ENCODE measurements at places on chromosomes 2 and 18.

GRCh38 chr2:16256601-16257321 lies 316.4 kb downstream of the MYCN start:
- no peak for DNase-seq

GRCh38 chr2:15560140-15560987 lies 770 bp downstream of the NBAS start:
- DNase-seq, result peak; percentile 51

DNA sequence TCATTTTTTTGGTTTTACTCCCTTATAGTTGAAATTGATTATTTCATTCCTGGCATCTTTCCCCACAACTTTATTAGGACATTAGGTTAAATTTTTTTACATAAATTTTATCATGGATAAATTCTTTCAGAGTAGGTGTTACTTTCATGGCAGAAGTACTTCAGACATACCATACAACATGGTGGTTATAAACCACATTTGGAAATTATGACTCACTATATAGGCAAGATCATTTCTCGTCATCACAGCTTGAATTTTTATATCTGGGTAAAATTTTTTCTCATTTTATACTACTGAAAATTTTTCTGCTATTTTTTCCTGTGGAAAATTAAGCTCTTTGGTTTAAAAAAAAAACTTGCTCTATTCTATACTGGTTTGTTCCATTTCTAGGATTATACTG lies 111.9 kb upstream of the COL5A2 start:
- no peak for DNase-seq

DNA sequence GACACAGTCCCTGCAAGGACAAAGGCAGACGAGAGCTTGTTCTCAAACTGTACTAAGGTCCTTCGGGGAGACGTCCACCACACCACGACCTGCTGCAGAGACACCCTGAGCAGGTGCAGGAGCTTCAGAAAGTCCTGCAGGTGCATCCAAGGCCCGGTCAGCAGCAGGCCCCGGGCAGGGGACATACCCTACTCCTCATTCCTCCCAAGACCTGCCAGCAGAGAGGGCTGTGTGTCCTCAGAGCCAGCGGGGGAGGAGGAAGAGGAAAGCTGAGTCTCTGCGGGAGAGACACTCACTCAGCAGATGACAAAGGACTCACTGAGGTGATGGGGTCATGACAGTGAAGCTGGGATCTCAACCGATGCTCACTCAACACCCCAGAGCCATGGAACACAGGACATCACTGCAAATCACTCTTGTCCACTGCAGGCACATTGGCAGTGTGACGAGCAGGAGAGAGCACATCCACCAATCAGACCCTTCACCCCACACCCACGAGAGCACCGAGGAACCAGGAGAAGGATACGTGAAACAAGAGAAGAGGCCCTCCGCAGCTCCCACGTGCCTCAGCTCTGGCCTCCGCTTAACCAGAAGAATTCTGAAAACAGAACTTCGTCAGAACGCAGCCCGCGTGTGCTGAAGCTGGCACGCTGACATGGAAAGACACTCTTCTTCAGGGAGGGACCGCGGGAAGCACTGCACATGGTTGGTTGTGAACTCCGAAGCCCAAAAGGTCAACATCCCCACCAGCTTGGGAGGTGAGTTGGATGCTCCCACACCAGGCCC lies 9.3 kb downstream of the HDAC4 start:
- DNase-seq, result no peak

DNA sequence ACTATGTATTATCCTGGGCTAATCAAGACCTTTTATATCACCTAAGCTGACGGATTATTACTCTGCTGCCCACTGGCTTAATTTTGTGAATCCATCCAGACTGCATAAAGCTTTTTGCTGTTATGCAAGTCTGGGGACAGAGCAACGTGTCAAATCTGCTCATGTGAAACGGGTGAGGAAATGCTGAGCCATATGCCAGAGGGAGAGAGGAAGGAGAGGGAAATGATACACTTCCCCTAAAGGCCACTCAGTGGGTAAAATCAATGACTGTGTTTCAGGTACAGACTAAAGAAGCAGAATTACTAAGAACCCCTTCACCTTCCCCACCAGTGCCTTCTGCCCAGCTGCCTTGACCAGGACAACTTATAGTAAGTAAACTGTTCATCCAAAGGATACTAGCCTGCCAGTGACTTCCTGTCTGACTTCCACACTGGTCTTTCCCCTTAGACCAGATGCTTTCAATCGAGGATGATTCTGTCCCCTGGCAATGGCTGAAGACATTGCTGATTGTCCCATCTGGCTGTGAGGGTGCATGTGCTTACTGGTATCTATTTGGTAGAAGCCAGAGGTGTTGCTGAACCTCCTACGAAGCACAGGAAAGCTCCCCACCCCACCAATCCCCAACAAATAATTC lies 43.0 kb downstream of the STAT1 start:
- DNase-seq, result peak; percentile 71

DNA sequence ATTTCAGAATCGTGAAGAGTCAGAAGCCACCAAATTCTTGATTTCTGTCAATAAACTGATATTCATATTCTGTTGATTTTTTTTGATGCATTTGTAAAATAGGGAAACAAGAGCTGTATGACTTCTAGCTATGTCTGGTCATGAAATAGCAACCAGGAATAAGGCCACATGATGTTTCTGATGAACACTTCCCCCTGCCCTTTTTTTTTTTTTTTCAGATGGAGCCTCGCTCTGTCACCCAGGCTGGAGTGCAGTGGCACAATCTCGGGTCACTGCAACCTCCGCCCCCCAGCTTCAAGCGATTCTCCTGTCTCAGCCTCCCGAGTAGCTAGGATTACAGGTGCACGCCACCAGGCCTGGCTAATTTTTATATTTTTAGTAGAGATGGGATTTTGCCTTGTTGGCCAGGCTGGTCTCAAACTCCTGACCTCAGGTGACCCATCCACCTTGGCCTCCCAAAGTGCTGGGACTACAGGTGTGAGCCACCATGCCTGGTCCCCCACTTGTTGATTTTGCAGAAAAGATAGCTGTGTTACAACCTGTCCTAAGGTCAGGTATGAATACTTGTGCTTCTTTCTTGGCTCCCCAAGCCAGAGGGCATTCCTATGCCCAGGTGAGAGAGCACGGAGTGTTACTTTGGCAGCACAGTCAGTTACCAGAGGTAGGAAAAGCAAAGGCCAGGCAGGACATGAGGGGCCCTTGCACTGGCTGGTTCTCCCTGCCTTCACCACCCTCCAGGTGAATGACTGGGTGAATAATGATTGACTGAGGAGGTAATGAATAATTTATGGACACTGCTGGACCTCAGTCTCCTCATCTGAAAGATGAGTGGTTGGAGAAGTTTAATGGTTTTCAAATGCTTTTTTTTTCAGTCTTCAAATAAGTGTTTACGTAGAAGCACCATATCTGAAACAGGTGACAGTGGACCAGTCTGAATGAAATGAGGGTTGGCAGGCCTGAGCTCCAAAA lies 39.6 kb downstream of the PAX8 start:
- no peak for DNase-seq

- no peak for DNase-seq
These were observed 1757.3 kb upstream of the PIK3C3 start for GRCh38 chr18:40197711-40198110.

DNA sequence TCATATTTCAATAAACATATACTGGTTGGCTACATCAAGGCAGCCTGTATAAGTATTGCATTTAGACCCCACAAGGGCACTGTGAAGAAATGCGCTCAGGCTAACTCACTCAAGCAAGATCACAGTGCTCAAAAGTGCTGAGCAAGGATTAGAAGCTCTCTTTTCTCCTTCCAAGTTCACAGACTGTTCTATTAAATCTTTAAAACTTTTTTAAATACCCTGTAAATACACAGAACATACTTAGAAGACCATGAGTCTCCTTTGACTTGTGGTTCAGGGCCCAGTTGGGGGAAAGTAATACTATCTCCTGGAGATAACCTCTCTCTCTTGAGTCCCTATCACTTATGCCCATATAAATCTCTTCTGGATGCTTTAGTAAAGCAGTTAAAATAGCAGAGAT lies 152.9 kb downstream of the SP3 start:
- no peak for DNase-seq

GRCh38 chr18:77650799-77651385 lies 401.2 kb downstream of the GALR1 start:
- DNase-seq, result peak; percentile 57

GRCh38 chr2:219416938-219417337 lies 1.2 kb upstream of the DES start:
- no peak for DNase-seq

GRCh38 chr2:206766057-206766930 lies 888 bp downstream of the FASTKD2 start:
- peak; percentile 6 for DNase-seq

DNA sequence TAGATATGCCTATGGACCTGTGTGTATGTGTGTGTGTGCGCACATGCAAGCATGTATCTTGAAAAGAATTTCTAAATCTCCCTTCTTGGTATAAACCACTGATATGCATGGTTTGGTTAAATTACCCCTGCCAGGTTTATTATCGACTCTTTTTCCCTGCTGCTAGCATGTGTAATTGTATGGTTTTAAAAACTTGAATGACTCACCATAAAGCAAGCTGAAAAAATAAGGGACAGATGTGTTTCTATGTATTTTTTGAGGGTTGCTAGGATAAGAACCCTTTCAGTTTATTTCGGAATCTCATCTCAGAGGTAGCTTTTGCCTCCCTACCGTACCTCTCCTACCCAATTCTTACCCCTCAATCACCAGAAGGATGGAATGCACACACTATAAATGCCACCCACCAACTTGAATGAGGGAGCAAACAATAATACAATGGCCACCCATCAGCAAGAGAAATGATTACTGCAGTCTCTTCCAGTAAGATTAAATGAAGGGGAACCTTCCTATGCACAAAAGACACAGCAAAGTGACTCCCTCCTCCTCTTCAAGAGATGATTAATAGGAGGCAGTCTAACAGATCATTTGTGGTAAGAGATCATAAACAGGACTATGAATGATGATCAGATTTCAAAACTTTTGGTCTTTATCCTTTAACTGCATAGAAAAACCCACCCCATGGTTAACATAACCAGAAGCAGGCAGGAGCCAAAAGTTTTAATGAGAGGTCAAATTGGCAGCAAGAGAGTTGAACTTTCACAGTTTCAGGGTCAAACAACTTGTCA lies 357.2 kb downstream of the SATB2 start:
- DNase-seq, result no peak

- peak; percentile 28 for DNase-seq
These were observed 7.7 kb upstream of the ICOS start for GRCh38 chr2:203928849-203929248.

DNA sequence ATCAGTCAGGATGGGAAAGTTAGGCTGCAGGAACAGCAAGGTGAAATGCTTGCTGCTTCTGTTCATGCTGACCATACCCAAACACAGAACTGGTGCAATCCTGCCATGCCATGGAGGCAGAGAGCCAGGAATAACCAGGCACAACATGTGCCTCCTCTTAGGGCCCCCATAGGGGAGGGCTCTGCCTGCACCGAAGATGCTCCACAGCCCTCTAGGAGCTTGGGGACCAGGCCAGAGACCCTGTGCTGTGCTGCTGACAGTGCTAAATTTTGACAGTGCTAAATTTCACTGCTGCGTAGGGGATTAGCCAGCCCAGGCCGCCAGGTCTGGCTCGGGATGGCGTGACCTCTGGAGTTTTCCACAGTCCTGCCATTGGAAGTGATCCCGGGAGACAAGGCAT lies 173.3 kb downstream of the SH3RF3 start:
- DNase-seq, result no peak

- DNase-seq, result no peak
These were observed 8.2 kb upstream of the GPR17 start for GRCh38 chr2:127637725-127638252.

- no peak for DNase-seq
These were observed 31.9 kb upstream of the EFR3B start for GRCh38 chr2:25009954-25010353.

GRCh38 chr2:4416431-4416830 lies 713.1 kb downstream of the DCDC2C start:
- DNase-seq, result no peak

GRCh38 chr2:225040856-225041206 lies 1.4 kb downstream of the DOCK10 start:
- peak; percentile 22 for DNase-seq

GRCh38 chr18:55925772-55926171 lies 337.8 kb upstream of the TCF4 start:
- no peak for DNase-seq

- DNase-seq, result no peak
These were observed 17.6 kb downstream of the ACYP2 start for GRCh38 chr2:54133056-54133455.

- DNase-seq, result peak; percentile 45
These were observed 144.1 kb downstream of the PRPF40A start for GRCh38 chr2:152573168-152573567.

GRCh38 chr2:240624011-240624949 lies 1.0 kb upstream of the GPR35 start:
- no peak for DNase-seq

- no peak for DNase-seq
These were observed 30.8 kb upstream of the TMEM87B start for GRCh38 chr2:112024231-112024630.

DNA sequence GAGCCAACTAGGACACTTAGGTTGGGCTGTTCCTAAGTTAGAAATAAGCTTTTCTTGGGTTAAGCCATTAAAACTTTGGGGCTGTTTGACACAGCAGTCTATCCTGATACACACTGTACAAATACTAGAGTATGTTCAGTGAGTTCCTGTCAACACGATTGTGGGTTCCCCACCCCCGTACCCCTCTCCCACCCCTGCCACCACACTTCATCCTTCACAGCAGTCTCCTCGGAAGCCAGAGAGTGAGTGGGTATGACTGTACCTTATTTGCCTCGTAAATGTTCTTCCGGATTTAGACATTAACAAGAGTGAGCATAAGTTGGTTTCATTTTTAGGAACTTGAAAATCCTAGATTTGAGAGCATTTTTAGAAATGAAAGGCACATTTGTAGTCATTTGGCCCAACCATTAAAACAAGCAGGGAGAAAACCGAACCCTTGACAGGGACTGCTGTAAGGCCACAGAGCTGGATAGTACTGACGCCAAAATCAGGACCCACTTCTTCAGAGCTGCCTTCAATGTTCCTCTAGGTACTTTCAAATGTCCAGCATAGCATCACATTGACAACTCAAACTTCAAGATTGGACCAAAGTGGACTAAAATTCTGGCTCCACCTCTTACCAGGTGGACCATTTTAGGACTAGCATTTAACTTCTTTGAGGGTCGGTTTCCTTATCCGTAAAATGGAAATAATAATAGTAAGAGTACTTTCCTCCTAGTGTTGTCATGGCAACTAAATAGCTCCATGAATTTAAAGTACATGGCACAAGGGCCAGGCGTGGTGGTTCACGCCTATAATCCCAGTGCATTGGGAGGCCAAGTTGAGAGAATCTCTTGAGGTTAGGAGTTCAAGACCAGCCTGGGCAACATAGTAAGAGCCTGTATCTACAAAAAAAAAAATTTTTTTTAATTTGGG lies 166.3 kb upstream of the SERTAD2 start:
- peak; percentile 87 for DNase-seq

- DNase-seq, result no peak
These were observed 982 bp downstream of the HJURP start for GRCh38 chr2:233853353-233853752.

DNA sequence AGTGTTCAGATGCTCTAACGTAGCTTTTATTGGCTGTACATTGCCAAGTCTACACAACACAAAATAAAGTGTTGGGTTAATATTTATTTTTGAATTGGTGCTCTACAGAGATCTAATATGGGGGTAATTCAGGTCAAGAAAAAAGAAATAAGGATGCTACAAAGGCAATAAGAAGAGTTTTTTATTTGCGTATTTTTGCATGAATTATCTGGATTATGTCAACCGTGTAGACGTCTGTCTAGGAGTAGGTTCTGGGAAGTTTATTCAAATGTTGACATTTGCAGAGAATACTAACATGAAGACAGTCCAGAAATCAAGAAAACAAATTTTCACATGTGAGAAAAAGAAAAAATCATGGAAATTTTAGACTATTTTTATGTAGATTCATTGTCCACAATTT lies 876.7 kb upstream of the POU3F3 start:
- no peak for DNase-seq

All from common myeloid progenitor, CD34-positive (primary cell).